WTC11 (cell line): ENCODE measurements at places on chromosomes 13 and 19. TPM values are rescaled to one million over a fixed set of nuclear protein-coding genes. Genes with fewer than 3 reads are reported as not detected.

PSG2 gene
- not detected in 3 replicates for total RNA-seq

ZNF99 gene
- total RNA-seq = 0.02 to 0.05 TPM in 2 of 3 replicates, not detected in the other

FXYD3 gene
- total RNA-seq = 1.0 to 1.8 TPM (median 1.2 TPM) in 3 replicates

GRCh38 chr19:7000816-7001215, 20.4 kb downstream of the MBD3L2B start:
- H3K27me3 ChIP-seq = peaks cover 19% of the 10 kb centered on the region
- H3K27ac ChIP-seq = no peak overlapping the region
- DNase-seq = no peak
- H3K36me3 ChIP-seq = peaks cover 59% of the 10 kb centered on the region
- no peak overlapping the region for H3K4me3 ChIP-seq
- no peaks in the 10 kb centered on the region for H3K4me1 ChIP-seq

DNA sequence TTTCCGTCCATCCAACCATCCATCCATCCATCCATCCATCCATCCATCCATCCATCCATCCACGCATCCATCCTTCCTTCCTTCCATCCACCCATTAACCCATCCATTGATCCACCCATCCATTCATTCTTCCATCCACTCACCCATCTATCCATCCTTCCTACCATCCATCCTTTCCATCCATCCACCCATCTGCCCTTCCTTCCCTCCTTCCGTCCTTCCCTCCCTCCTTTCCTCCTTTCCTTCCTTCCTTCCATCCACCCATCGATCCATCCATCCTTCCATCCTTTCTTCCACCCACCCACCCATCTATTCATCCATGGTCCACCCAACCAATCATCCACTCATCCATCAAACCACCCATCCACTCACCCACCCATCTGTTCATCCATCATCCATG, 70.1 kb downstream of the MLLT1 start:
- no peak overlapping the region for H3K4me3 ChIP-seq
- H3K4me1 ChIP-seq = no peaks in the 10 kb centered on the region
- H3K27ac ChIP-seq = no peak overlapping the region
- peaks cover 4% of the 10 kb centered on the region; the same call in 1 of the 2 replicates for H3K27me3 ChIP-seq

DNA sequence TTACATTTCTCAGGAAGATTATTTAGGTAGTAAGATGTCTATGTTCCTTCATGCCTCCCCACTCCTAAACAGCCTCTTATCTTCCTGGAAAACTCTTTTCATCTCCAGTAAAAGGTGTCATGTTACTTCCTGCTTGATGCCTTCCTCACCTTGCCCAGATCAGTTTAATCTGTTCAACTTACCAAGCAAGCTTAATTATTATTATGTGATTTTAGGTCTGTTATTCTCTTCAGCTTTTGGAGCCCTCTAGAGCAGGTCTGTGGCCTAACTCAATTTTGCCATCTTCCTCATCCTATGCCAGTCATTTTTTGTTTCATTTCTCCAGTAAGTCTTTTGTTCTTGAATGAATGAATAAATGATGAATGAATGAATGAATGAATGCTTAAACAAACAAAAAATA, 528.4 kb downstream of the DCT start:
- H3K27me3 ChIP-seq = no peaks in the 10 kb centered on the region
- no peak overlapping the region for H3K27ac ChIP-seq
- no peaks in the 10 kb centered on the region for H3K36me3 ChIP-seq
- DNase-seq = no peak

GRCh38 chr19:46036744-46037128, 4.1 kb downstream of the IGFL4 start:
- no peak overlapping the region for H3K4me3 ChIP-seq
- H3K4me1 ChIP-seq = peaks cover 7% of the 10 kb centered on the region
- H3K27ac ChIP-seq = no peak overlapping the region
- peaks cover 32% of the 10 kb centered on the region for H3K27me3 ChIP-seq
- H3K36me3 ChIP-seq = peaks cover 3% of the 10 kb centered on the region; the same call in 1 of the 2 replicates

DNA sequence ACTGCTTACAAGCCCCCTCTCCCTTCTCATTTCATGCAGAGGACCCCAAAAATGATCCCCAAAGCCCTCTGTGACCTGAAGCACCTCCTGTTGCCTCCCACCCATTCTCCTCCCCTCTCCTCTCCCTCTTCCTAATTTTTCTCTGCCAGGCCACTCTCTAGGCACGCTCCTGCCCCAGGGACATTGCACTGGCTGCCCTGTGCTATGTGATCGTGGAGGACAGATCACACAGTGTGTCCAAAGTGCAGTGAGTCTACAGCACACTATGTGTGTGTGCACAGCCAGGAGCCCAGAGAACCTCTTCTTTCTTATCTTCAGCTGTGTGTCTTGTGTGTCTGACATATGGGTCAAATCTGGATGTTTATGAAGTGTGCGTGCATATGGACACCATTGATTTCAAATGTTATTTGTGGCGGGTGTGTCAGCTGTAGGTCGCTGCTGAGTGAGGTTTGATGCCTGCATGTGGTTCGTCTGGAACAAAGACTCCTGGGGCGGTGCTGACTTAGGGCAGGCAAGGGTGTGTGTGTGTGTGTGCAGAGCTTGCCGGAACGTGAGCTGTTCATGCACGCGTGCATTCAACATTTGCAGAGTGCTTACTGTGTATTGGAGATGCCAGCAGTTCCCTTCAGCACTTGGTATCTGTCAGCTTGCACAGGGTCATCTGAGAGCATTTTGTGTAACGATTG, 2.1 kb upstream of the KLHL26 start:
- DNase-seq = no peak
- H3K27ac ChIP-seq = no peak overlapping the region
- peaks cover 30% of the 10 kb centered on the region for H3K27me3 ChIP-seq
- no peak overlapping the region for H3K4me3 ChIP-seq
- H3K4me1 ChIP-seq = peaks cover 12% of the 10 kb centered on the region

DNA sequence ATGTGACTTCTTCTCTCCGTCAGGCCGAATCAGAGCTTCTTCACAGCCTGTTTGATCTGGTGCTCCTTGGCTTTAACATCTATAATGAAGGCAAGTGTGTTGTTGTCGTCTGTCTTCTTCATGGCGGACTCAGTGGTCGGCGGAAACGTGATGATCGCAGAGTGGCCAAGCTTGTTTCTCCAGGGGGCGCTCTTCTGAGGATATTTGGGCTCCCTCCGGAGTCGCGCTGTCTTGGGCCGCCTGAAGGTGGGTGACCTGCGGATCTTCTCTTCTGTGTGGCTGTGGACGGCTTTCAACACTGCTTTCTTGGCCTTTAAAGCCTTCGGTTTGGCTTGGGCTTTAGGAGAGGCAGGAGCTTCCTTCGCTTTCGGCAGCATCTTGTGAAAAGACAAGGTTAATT, 9.8 kb downstream of the TPRX1 start:
- no peak overlapping the region for H3K27ac ChIP-seq
- no peaks in the 10 kb centered on the region for H3K27me3 ChIP-seq
- peaks cover 5% of the 10 kb centered on the region; the same call in 1 of the 2 replicates for H3K36me3 ChIP-seq
- DNase-seq = peak; percentile 57
- no peak overlapping the region for H3K4me3 ChIP-seq
- H3K4me1 ChIP-seq = peaks cover 7% of the 10 kb centered on the region

PALM gene
- 17.7 to 25.6 TPM (median 22.1 TPM) in 3 replicates for total RNA-seq

- H3K27me3 ChIP-seq = no peaks in the 10 kb centered on the region
- no peaks in the 10 kb centered on the region for H3K36me3 ChIP-seq
- no peaks in the 10 kb centered on the region for H3K4me1 ChIP-seq
- no peak overlapping the region for H3K4me3 ChIP-seq
These were observed 126.6 kb downstream of the HS6ST3 start for GRCh38 chr13:96216543-96216942.

- H3K4me1 ChIP-seq = no peaks in the 10 kb centered on the region
- H3K36me3 ChIP-seq = no peaks in the 10 kb centered on the region
- no peak overlapping the region for H3K27ac ChIP-seq
- H3K27me3 ChIP-seq = no peaks in the 10 kb centered on the region
- no peak for DNase-seq
These were observed 54.3 kb upstream of the LRCH1 start for GRCh38 chr13:46498650-46499049.

GRCh38 chr13:95023405-95023804, 277.8 kb downstream of the ABCC4 start:
- no peaks in the 10 kb centered on the region for H3K36me3 ChIP-seq
- H3K4me3 ChIP-seq = no peak overlapping the region
- peaks cover 3% of the 10 kb centered on the region; the same call in 1 of the 2 replicates for H3K4me1 ChIP-seq
- peak overlapping the region; percentile 13; the same call in 1 of the 2 replicates for H3K27ac ChIP-seq

MYH14 gene
- total RNA-seq = 25.8 to 33.5 TPM (median 31.2 TPM) in 3 replicates

GRCh38 chr19:29372921-29373797, 152.6 kb upstream of the VSTM2B start:
- H3K27me3 ChIP-seq = peaks cover 5% of the 10 kb centered on the region
- no peak for DNase-seq
- H3K4me3 ChIP-seq = no peak overlapping the region
- no peak overlapping the region for H3K27ac ChIP-seq

GRCh38 chr13:100608906-100609305, 20.3 kb upstream of the GGACT start:
- no peaks in the 10 kb centered on the region for H3K4me1 ChIP-seq
- no peak overlapping the region for H3K27ac ChIP-seq
- peaks cover 10% of the 10 kb centered on the region for H3K36me3 ChIP-seq
- DNase-seq = no peak
- no peaks in the 10 kb centered on the region for H3K27me3 ChIP-seq

KIR3DL1 gene
- not detected in 3 replicates for total RNA-seq

GRCh38 chr13:29513002-29513980, 82.2 kb downstream of the SLC7A1 start:
- DNase-seq = no peak
- H3K4me3 ChIP-seq = no peak overlapping the region
- H3K4me1 ChIP-seq = no peaks in the 10 kb centered on the region
- peak overlapping the region; percentile 49; the same call in 1 of the 2 replicates for H3K27ac ChIP-seq
- H3K27me3 ChIP-seq = no peaks in the 10 kb centered on the region

CNMD gene
- total RNA-seq = 65.5 to 95.1 TPM (median 65.6 TPM) in 3 replicates

- H3K27ac ChIP-seq = no peak overlapping the region
- peaks cover 25% of the 10 kb centered on the region for H3K27me3 ChIP-seq
- no peak overlapping the region for H3K4me3 ChIP-seq
These were observed 11.5 kb upstream of the TNFSF9 start for GRCh38 chr19:6519289-6519688.

DNA sequence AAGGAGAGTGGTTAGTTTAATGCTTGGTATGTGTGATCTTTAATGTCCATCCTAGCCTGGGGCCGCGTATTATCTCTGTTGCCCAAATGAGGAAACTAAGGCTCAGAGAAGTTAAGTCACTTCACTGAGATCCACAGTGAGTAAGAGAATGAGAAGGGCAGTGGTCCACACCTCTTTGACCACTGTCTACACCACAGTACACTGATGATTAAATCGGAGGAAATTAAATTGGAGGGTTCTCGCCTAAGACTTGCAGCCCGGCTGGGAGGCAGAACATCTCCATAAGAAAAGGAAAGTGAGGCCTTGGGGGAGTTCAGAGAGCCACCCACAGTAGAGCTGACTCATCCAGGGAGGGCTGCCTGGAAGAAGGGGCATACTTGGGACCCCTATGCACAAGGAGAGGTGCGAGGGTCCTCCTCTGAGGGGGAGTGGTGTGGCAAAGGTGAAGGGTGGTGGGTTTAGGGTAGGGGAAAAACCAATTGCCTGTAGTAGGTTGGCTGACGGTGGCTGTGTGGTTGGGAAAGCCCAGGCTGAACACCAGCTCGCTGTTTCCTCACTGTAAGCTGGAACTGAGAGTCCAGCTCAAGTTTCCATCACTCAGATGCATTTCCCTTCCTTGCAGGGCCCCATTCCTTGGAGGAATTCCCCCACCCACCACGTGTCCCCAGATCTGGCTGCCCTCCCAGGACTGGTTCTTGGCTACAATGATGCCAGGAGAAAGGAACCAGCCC, 15.0 kb upstream of the DHRS12 start:
- H3K27me3 ChIP-seq = peaks cover 10% of the 10 kb centered on the region; the same call in 1 of the 2 replicates
- no peak overlapping the region for H3K4me3 ChIP-seq
- peaks cover 43% of the 10 kb centered on the region for H3K4me1 ChIP-seq
- DNase-seq = no peak

- no peaks in the 10 kb centered on the region for H3K36me3 ChIP-seq
- no peak overlapping the region for H3K4me3 ChIP-seq
- no peak overlapping the region for H3K27ac ChIP-seq
- H3K4me1 ChIP-seq = peaks cover 16% of the 10 kb centered on the region
These were observed 319.7 kb downstream of the KCNRG start for GRCh38 chr13:50334944-50335343.

- no peak overlapping the region for H3K4me3 ChIP-seq
- no peaks in the 10 kb centered on the region for H3K27me3 ChIP-seq
- no peaks in the 10 kb centered on the region for H3K36me3 ChIP-seq
- peaks cover 36% of the 10 kb centered on the region for H3K4me1 ChIP-seq
- DNase-seq = no peak
These were observed 19.9 kb downstream of the KDM4B start for GRCh38 chr19:4988770-4989251.

POU4F1 gene
- total RNA-seq = 0.11 to 0.26 TPM (median 0.14 TPM) in 3 replicates

DNA sequence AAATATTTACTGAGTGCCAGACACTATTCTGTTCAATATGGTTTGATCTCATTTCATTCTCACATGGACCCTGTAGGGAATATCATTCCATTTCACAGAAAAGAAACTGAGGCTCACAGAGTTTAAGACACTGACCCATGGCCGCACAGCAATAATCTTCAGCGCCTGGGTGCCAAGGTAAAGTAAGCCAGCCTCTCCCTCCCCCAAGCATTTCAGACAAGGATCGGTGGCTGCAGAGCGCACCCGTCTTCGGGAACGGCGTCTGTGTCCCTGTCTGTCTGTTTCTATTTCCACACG, 4.3 kb upstream of the PDE4A start:
- H3K27me3 ChIP-seq = peaks cover 84% of the 10 kb centered on the region
- no peak overlapping the region for H3K27ac ChIP-seq
- H3K36me3 ChIP-seq = no peaks in the 10 kb centered on the region
- DNase-seq = no peak
- peaks cover 26% of the 10 kb centered on the region for H3K4me1 ChIP-seq
- peak overlapping the region; percentile 72 for H3K4me3 ChIP-seq

DNA sequence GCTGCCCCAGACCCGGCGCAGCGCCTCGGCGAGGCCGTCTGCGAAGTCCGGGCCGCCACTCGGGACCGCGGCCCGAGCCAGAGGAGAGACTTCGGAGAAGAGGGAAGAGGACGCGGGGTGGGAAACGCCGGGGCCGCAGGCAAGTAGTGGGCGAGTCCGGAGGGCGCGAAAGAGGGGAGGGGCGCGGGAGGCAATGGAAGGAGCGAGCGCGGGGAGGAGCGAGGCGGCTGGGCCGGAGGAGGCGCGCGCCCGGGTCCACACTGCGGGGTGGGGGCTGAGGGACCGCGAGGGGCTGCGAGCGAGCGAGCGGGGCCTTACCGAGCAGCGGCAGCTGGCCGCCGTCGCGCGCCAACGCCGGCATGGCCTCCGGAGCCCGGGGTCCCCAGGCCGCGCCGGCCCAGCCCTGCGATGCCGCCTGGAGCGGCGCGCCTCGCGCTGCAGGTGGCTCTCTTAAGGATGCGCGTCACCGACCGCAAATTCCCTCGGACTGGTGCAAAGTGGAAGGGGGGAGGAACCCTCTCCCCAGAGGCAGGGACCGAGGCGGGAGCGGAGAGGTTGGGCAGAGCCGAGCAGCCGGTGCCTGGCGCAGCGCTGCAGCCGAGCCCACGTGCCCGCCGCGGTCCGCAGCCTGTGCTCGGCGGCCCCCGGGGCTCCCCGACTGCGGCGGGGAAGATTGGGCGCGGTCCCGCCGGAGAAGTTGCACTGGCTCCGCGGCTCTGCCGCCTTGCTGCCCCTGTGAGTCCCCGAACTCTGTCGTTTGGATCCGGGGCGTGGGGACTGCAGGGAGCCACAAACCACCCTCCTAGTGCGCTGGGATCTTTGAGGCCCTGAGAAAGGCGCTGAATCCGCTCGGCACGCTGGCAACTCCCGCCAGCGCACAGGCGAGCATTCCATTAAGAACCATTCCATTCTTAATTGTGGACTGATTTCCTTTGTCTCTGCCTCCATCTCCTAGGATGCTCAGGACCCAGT, at the start of gene FLT3:
Gene FLT3, minus strand, starts transcription at position 427 of the 972 bp plus-strand sequence. Its CDS starts 66 bp downstream, at position 361.
- H3K27me3 ChIP-seq = peaks cover 80% of the 10 kb centered on the region
- H3K36me3 ChIP-seq = no peaks in the 10 kb centered on the region
- H3K4me3 ChIP-seq = peak within 1 kb of the TSS; percentile 67
- peaks cover 9% of the 10 kb centered on the region for H3K4me1 ChIP-seq
- H3K27ac ChIP-seq = no peak within 1 kb of the TSS

- no peak overlapping the region for H3K4me3 ChIP-seq
- DNase-seq = no peak
- no peak overlapping the region for H3K27ac ChIP-seq
- H3K36me3 ChIP-seq = no peaks in the 10 kb centered on the region
These were observed 39.2 kb downstream of the TBC1D4 start for GRCh38 chr13:75442736-75443234.

KLK3 gene
- total RNA-seq = 0.13 to 0.25 TPM (median 0.16 TPM) in 3 replicates
